MV-4-11 (cell line): ENCODE measurements at places on chromosomes 7 and 10.
A peak's percentile ranks its signal among the peaks of the same experiment; 100 is the strongest.

DNA sequence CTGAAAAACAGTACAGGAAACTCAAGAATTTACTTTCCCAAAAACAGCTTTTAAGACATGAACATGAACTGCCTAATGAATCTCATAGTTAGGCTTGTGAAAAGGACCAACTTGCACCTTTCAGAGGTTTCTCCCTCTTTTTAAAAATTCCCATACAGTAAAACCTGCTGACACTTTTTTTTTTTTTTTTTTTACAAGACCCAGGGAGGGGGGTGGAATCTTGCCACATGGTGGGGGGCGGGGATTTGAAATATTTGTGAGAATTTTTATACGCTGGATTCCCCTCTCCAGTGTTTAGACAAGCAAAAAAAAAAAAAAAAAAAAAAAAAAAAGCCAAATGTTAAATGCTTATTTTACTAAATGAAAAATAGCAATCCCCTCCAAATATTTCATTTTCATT is 57.4 kb downstream of the HIBADH start:
- DNase-seq: no peak

GRCh38 chr10:130453036-130453720 is 317.0 kb downstream of the GLRX3 start:
- DNase-seq: no peak

DNA sequence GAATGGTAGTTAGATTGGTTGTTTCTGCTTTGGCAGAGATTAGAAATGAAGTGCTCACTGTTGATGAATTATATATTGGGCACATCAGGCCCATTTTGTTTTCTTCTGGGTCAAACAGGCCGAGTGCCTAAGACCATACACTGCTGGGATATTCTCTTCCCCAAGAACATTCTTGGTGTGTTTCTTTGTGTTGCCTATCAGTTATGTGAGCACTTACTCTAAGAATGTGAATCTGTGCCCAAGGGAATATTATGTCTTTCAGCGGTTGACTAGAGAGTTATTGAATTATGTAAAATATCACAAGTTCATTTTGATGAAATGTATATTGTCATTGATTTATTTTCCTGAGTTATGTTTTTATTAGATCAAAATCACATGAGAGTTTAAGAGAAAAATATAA is 255.5 kb upstream of the SMIM30 start:
- DNase-seq: no peak

GRCh38 chr7:89621925-89622641 is 532.2 kb upstream of the STEAP1 start:
- no peak for DNase-seq

- DNase-seq: no peak
These were observed 138.7 kb upstream of the SMIM30 start for GRCh38 chr7:113256883-113257531.

- peak; percentile 96 for DNase-seq
These were observed 49.4 kb downstream of the AKR1D1 start for GRCh38 chr7:138125598-138126111.

GRCh38 chr10:14184841-14185315 is 145.8 kb downstream of the FRMD4A start:
- DNase-seq: peak; percentile 88

DNA sequence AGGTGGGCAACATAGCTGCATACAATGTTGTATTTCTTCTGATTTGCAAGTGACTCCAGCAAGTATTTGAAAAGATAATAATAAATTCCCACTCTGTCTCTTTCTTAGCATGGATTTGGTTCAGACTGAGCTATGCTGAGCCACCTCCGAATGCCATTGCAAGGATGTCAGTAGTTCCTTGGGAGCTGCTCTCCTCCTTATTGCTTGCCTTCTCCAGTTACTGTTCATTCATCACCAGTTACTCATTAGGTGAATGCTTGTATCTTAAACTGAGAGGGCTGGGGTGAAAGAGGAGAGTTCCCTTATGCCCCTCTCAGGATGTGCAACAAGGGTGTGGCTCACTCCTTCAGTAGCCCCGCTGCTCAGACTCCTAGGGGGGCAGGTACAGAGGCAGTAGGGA is 78.4 kb upstream of the PRKAR2B start:
- no peak for DNase-seq
